GM03348 (cell line): ENCODE measurements at places on chromosomes 1 and 21.

GRCh38 chr1:11701551-11701961 lies 10.0 kb downstream of the DRAXIN start:
- peak; percentile 51 for DNase-seq

GRCh38 chr1:33762109-33762830 lies 101.6 kb upstream of the HMGB4 start:
- peak; percentile 60 for DNase-seq

GRCh38 chr1:153217212-153217611 lies at the start of gene PRR9:
TSS of gene PRR9 (plus strand) at chr1:153217584. CDS start at chr1:153218145, 561 bp downstream.
- no peak for DNase-seq

DNA sequence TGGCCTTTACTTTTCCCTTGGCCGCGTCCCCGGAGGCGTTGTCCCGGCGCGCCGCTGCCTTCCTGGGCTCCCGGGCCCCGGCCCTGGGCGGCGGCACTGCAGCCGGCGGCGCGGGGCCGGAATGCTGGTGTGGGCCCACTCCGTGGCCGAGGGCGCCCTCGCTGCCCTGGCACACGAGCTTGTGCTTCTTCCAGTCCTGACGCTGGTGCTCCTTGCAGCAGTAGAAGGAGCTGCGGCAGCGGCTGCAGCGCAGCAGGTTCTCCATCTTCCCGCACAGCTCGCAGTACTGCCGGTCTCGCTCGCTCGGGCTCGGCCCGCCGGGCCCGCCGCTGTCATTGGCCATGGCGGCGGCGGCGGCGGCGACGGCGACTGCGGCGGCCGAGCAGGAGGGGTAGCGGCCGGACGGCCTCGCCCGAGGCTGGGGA lies 529 bp downstream of the EGLN1 start:
- peak; percentile 52 for DNase-seq

GRCh38 chr1:81459043-81459442 lies 341.7 kb upstream of the ADGRL2 start:
- no peak for DNase-seq

DNA sequence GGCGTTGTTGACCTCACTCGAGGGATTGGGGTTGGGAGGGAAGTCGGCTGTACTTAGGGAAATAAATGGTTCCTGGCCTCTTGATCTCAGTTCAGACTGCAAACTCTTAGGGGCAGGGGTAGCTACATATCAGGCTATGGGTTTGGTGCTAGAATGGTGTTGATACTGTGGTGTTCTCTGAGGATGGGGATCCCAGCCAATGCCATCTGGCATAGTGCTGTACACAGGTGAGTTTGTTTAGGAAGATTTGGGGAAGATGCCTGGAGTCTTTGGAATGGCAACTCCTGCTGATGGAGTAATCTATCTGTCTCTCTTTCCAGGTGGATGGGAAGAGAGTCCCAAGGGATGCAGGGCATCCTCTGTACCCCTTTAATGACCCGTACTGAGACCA lies 14.3 kb upstream of the NASP start:
- no peak for DNase-seq

- DNase-seq = peak; percentile 9
These were observed 14.2 kb upstream of the VN1R5 start for GRCh38 chr1:247241691-247242090.

GRCh38 chr1:211697356-211697755 lies 21.9 kb upstream of the NEK2 start:
- DNase-seq = no peak

- no peak for DNase-seq
These were observed 4.0 kb upstream of the GJC2 start for GRCh38 chr1:228145463-228146416.

- DNase-seq = no peak
These were observed 53.4 kb downstream of the MACO1 start for GRCh38 chr1:25484096-25484495.

DNA sequence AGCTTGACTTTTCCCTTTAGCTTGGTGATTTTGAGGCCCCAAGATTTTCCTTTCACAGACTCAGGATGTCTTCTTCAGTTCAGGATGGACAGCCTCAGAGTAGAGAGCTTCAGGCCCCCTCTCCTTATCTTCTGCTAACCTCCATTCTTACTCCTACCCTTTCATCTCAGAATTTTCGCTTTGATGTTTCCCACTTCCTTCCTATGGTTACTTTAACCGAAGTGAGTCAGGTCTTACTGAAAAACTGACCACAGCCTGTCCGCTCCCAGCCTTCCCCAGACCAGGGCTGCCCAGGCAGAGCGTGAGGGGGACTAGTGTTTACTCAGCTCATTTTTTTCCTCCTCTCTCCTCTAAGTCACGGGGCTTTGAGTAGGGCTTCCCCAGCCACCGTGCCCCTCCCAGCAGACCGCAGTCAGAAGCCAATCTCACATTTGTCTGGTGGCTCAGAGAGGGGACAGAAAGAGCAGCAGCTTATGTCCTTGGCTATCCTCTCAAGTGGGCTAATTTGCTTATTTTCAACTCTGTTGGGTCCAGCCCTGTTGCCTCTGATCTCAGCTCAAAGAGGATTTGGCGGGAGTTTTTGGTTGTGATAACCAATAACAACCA lies 4.2 kb upstream of the IL19 start:
- peak; percentile 60 for DNase-seq

- DNase-seq = no peak
These were observed 24.2 kb downstream of the ENO1 start for GRCh38 chr1:8854240-8854639.

DNA sequence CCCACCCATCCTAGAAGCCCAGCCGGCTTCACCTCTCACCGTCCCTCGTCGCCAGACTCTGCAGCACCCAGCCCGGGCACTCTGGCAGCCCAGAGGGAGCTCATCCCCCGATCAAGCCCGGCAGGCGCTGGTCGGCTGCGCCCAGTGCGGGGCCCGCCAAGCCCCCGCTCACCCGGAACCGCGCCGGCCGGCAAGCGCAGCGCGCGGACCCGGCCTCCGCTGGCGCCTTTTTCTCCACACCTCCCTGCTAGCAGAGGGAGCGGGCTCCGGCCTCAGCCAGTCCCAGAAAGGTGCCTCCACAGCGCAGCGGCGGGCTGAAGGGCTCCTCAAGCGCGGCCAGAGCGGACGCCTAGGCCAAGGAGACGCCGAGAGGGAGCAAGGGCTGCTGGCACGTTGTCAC lies 2023.3 kb downstream of the NCAM2 start:
- DNase-seq = no peak

- peak; percentile 69 for DNase-seq
These were observed 3.2 kb downstream of the RNF187 start for GRCh38 chr1:228490120-228491078.

DNA sequence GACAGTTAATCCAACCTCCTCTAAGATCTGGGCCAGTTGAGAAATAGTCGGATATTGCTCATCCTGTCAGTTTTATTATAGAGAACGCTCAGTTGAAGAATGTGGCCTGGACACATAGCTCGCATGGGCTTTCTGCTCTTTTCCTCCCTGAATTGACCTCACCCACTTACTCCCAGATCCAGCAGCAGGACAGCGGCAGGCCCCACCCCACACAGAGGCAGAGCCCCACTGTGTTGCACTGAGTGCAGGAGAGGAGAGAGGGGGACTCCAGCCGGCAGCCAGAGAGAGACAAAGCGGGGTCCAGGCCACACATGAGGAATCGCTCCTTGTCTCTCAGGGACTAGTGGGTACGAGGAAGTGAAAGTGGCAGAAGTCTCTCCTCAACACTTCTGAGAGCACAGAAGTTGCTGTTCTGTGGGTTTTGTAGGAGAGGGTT lies 78.6 kb downstream of the LAMC1 start:
- no peak for DNase-seq

GRCh38 chr1:10675813-10676212 lies 120.6 kb downstream of the CASZ1 start:
- no peak for DNase-seq

DNA sequence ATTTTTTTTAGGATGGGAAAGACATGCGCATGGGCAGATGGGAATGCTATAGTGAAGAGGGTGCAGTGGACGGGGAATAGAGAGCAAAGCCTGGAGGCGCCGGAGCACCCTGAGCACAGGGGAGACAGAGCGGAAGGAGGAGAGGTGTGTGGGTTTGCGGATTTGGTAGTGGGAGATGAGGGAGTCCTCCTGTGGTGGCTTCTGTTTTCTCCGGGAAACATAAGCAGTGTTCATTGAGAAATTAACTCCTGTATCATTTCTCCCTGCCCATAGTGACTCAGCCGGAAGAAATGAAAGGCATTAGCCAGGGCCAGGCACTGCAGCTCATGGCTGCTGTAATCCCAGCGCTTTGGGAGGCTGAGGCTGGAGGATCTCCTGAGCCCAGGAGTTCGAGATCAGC lies 4.7 kb upstream of the PTPRF start:
- DNase-seq = peak; percentile 77

- DNase-seq = no peak
These were observed 76.4 kb downstream of the GLUL start for GRCh38 chr1:182315167-182315556.

- no peak for DNase-seq
These were observed 51.4 kb downstream of the PDE9A start for GRCh38 chr21:42704861-42705260.

DNA sequence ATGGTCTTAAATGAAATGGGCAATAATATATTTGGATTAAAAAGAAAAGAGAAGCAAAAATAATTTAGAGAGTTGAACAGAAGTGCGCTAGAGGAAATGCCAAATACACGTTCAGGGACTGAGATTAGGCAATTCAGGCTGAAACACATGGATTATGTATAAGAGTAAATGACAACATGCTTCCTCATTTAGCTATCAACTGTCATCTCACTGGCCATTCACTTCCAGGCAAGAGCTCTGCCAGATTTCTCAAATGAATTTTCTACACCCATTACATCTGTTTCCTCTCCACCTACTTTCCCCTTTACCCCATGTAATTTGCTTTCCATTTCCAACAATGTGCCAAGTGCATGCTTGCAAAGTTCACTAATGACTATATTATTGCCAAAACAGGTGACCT lies 582.4 kb downstream of the LTN1 start:
- DNase-seq = no peak

DNA sequence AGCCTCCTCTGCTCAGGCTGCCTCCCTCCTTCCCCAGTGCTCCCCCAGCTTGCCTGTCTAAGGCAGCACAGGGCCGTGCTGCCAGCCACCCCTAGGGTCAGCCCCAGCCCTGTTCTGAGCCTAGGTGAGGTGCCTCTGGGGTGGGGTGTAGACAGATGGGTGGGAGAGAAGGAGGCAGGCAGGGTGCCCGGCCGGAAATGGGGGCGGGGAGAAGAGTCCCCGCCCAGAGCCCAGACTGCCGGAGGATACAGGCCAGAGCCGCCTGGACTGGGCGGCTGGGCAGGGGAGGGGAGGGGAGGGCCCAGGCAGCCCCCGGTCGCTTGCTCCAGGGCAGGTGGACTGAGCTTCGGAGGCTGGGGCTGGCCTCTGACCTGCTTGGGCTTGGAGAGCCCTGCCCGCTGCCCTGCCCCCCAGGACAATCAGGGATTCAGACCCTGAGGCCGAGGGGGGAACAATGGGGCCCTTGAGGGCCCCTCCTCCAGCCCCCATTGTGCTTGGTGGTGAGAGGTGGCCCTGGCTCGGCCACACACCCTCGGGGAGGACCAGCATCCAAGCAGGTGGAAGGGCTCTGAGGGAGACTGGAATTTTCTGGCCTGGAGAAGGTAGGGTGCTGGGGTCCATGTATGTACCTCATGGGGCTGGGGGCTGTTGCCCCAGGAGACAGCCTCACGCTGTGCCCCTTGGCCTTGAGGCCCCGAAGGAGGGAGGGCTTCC lies at the start of gene GJC2:
Gene GJC2 (plus strand): TSS at position 525 of the 714 bp plus-strand sequence. CDS start 7,829 bp downstream, outside the sequence.
- DNase-seq = peak; percentile 67

DNA sequence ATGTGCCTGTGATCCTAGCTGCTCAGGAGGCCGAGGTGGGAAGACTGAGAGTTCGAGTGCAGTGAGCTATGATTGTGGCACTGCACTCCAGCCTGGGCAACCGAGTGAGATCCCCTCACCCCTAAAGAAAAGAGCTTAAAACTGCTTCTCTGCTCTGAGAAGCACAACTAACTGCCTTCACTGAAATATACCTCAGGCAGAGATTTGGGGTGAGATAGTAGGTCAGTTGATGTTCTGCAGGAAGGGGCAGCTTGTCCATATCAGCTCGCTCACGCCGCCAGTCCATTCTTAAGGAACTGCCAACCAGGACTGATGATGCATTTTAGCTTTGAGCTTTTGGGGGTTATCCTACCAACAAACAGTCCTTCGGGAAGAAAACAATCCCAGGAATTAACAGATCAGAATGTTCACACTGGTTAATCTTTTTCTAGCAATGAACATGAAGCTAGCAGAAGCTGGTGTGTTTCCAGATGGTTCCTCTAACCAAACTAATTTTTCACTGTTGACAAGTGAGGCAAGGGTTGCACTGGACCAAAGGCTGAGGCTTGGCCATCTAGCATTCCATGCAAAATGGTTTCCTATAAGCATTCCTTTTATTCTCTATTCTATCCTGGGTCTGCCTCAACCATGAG lies 31.6 kb downstream of the LHX4 start:
- DNase-seq = no peak
